ENCODE measurements at places on chromosomes 4 and X.

DNA sequence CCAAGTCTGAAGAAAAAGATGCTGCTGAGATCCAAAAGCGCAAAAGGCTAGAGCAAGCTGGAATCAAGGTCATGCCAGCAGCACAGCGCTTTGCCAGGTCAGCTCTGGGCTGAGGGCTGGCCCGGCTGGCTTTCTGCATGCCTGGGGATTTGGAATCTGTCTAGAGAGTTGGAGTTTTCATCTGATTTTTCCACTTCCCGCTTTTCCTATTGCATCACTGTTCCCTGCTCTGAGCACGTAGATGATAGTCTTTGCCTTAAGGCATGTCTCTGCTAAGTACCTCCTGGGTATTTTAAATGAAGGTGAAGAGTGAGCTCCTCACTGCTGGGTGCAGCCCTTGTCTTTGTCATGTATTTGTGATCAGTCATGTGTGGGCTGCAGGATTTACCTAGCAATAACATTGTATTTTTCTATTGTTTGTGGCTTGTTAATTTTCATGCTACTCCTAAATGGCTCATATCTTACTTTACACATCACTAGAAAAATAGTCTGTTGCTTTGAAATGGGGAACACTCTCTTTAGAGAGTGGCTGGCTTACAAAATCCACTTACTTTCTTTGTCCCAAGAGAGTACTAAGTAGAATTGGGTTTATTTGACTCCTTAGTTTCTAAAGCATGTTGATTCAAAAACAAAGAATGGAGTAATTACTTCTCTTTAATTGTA lies 82.8 kb downstream of the LIMCH1 start:
- DNase-seq, result no peak

GRCh38 chrX:154607370-154607769 lies 11.7 kb downstream of the CTAG1B start:
- DNase-seq, result no peak

- peak; percentile 4 for DNase-seq
Measured at GRCh38 chr4:66972087-66972486, 573.2 kb downstream of the CENPC start.

DNA sequence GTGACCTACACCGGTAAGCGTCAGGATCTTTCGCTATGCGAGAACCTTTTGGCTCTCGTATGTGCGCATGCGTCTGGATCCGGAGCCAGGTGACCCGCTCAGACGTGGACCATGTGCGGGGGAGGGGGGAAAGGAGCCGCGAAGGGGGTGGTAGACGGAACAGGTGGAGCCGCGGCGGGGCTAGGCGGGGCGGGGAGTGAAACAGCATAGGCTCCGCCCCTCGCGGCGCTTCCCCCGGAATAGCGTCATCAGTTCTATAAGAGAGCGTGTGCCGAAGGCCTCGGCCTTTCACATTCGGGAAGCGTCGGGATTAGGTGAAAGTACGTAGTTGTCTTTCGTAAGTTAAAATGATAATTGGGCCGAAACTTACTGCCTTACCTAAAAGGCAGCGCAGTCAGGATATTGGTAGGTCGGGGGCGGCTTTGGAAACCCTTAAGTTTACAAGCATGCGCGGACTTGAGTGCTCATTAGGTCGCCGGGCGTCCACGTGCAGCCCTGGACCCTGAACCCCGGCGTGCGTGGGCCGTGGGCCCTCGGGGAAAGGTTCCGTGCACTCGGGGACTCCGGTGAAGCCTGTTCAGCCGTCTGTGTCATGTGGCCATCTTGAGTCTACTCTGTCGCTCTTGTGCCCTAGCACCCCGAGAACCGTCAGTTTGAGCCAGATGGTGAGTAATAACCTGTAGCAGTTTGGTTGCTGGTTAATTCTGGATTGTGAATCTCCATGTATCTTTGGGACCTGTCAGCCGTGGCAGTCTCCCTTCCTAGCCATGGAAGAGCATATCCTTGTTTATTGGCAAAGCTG lies 74.1 kb downstream of the PRSS12 start:
- peak; percentile 93 for DNase-seq

DNA sequence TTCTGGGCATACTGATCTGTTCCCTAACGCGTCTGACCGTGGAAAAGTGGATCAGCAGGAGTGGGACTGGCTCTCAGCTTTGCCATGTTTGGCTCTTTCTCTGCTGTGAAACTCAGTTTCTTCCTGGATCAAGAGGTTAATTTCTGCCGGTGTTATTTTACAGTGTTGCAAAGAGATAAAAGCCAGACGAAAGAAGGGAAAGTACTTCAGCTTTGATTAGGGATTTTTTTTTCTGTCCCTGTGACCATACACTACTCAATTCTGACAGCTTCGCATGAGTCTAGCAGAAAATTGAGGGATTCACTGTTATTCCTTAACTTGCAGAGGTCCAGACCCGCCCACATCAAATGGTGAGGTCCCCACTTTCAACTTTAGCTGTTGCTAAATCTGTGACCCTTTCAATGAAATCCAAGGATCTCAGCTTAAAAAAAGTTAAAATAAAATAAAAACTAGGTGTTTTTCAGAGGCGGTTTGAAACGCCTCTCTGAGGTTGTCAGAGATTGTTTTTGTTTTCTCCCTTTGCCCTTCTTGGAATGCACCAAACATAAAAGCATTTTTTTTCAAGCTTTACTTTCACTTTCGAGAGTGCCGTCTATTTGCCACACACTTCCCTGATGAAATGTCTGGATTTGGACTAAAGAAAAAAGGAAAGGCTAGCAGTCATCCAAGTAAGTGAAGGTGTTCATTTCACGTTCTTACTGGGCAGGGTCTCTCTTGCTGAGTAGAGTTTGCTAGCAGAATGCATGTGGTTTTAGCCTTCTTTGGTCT lies at the start of gene TLR3:
Gene TLR3 (plus strand): TSS at position 576 of the 768 bp plus-strand sequence. CDS start 7,464 bp downstream, outside the sequence.
- peak; percentile 53 for DNase-seq

DNA sequence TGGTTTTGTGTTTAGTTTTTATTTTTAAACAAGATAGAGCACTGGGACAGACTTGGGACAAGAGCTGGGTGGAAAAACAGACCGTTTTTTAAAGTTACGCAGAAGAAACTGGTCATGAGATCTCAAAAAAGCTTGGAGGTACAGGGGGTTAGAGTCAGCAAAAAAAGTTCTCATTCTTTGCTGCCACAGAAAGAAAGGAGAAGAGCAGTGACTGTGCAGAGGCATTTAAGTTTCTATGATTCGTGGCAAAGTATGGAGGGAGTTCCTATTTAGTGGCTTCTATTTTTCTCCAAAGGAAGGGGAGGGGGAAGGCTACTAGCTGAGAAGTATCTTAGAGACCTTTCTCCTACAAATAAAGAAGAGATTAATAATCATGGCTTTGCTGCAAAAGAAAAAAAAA lies 68.3 kb downstream of the MANBA start:
- DNase-seq, result no peak

DNA sequence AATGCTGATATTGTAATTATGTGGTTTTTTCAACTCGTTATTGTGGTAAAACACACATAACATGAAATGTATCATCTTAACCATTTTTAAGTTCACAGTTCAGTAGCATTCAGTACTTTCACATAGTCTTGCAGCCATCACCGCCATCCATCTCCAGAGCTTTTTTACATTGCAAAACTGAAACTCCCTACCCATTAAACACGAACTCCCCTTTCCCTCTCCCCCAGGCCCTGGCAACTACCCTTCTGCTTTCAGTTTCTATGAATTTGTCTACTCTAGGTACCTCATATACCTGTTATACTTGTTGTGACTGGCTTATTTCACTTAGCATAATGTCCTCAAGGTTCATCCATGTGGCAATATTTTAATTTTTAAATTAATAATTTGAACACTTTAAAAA lies 380.6 kb downstream of the MAPK10 start:
- DNase-seq, result no peak

DNA sequence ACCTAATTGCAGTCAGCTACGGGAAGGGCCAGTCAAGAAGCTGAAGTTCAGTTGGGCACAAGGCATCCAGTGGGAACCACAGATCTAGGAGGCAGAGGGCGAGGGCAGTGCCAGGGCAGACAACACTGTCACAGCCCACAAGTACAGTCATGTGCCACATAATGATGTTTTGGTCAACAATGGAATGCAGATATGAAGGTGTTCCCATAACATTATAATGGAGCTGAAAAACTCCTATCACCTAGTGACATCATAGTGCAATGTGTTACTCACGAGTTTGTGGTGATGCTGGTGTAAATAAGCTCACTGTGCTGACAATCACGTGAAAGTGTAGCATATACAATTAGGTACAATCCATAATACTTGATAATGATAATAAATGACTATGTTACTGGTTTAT lies 4.5 kb upstream of the TMEM255A start:
- no peak for DNase-seq

- no peak for DNase-seq
Measured at GRCh38 chrX:71638409-71638808, 20.1 kb upstream of the CXCR3 start.

DNA sequence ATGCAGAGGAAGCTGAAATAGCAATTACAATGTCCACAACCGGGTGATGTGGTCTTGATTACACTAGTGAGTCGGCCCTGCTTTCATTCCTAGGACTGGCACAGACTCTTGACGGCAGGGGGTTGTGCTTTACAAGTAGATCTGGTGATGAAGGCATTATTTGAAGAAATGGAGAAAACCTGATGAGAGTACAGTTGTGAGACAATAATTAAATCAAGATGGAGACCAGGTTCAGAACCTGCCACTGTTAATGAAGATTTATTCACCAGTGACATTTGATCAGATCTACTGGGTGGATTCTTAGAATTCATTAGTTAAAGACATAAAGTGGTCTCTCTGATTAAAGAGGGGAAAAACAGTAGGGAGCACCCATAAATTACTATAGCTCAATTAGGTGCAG lies 747.2 kb downstream of the STPG2 start:
- DNase-seq, result peak; percentile 16

DNA sequence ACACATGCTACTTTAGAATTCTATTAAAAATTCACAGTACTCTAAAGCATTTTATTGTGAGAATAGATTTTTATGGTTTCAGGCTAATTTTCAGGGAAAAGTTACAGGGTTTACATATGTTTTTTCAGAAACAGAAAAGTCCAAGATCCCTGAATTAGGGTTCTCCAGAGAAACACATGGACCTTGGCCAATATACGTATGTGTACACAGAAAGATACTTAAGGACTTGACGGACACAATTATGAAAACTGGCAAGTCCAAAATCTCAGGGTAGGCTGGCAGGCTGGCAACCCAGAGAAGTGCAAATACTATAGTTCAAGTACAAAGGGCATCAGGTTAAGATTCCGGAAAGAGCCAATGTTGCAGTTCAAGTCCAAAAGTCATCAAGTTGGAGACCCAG lies 1897.8 kb upstream of the PCDH10 start:
- DNase-seq, result no peak

- DNase-seq, result no peak
Measured at GRCh38 chr4:101853028-101853427, 62.5 kb downstream of the BANK1 start.

GRCh38 chr4:77651820-77652219 lies 46.2 kb downstream of the CXCL13 start:
- DNase-seq, result no peak

DNA sequence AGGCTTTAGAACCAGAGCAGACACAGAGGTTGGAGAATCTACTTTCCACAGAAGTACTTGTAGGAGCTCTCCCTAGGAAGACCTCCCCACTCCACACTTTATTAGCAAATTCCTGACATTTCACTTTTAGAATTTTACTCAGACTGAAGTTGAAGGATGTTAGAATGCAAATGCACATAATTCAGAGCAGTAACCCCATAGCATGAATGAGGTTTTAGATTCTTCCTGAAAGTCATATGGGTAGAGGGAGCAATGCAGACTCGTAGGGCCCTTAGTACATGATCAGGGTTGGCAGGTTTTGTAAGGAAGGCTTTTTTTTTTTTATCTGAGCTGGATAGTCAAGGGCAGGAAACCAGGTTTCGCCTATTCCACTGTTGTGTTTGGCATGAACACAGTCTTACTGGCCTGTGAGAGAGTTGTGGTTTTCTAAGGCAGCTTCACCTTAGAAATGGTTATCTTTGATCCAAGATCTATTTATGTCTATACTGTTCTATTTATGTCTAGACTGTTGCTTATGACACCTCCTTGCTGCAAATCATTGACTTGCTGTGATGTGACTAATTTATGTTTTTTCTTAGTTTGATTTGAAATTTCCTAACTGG lies 48.9 kb downstream of the SPATA18 start:
- peak; percentile 42 for DNase-seq

GRCh38 chr4:39741401-39741800 lies 43.5 kb downstream of the UBE2K start:
- peak; percentile 9 for DNase-seq

- DNase-seq, result no peak
Measured at GRCh38 chr4:108636246-108636645, 14.2 kb upstream of the OSTC start.

DNA sequence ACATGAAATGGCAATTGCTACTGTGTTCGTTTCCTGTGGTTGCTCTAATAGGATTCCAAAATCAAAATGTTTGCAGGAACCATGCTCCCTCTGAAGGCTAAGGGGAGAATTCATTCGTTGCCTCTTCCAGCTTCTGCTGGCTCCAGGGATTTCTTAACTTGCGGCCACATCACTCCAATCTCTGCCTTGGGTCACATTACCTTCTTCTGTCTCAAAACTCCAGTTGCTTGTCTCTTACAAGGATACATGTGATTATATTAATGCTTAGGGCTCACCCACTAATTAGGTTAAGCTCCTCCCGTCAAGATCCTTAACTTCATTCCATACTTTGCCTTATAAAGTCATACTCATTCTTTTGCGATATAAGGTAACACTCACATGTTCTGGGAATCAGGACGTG lies 208.4 kb downstream of the RBM46 start:
- no peak for DNase-seq

- peak; percentile 63 for DNase-seq
Measured at GRCh38 chrX:153333266-153333665, 687 bp upstream of the ZNF275 start.

DNA sequence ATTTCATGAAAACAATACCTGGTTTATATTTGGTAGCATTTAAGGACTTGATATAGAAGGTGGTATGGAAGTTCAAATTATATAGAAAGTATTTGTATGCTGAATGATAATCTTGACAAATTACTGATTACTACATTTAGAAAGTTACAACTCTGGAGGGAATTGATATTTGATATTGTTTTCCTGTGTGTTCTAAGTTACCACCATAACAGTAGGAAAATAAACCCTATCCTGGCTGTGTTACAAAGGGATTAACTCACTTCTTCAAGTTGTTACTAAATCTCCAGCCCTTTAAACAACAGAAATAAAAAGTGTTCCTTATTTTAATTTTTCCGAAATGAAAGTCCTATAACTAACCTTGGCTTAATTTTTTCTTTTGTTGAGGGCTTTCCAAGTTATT lies 36.6 kb downstream of the FHL1 start:
- peak; percentile 59 for DNase-seq

GRCh38 chr4:6125103-6125651 lies 75.2 kb downstream of the JAKMIP1 start:
- DNase-seq, result no peak

DNA sequence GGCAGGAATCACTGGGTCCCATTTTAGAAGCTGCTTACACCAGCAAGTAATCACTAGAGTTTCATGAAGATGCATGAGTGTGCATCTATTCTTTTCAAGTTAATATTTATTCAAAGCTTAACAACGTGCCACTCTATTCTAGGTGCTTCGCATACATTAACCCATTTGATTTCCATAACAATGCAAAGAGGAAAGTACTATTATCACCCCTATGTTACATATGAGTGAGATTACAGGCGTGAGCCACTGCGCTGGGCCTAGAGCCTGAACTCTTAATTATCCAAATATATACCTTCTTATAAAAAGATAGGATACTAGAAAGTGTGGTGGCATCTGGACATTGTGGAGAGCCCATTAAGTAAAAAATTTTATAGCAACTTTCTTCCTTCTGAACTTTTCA lies 65.4 kb downstream of the CXCL13 start:
- no peak for DNase-seq
